MCF 10A (cell line): ENCODE measurements at places on chromosomes 1 and 21. TPM values are rescaled to one million over a fixed set of nuclear protein-coding genes. Genes with fewer than 3 reads are reported as not detected.

DNA sequence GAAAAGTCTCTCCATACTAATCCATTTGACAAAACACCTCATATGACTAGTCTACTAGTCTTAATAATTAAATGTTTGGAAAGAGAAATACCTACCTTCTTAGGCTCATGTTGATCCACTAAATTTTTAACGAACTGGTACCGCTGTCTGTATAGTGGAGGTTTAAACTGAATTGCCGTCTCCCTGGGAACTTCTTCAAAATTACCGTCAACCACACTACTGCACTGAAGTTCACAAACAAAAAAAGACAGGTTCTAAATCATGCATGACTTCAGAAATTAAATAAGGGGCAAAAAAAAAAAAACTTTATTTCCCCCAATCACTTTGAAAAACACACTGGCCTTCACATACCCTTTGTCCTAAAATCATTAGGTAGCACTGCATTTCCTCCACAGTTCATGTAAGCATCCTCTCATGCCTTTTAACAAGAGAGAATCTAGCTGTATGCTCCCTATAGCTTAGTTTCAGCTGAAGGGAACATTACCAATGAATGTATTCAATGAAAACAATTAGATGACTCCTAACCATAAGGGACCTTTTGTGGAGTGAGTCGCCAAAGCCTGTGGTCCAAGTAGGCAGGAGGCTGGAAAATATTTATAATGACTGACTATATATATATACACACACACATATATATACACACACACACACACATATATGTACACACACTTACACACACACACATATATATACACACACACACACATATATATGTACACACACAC, 3.4 kb downstream of the HENMT1 start:
- H3K27ac ChIP-seq: no peak overlapping the region
- no peak for DNase-seq
- no peak overlapping the region for H3K4me3 ChIP-seq
- H3K27me3 ChIP-seq: peaks cover 14% of the 10 kb centered on the region
- no peaks in the 10 kb centered on the region for H3K36me3 ChIP-seq
- H3K4me1 ChIP-seq: no peaks in the 10 kb centered on the region

DNA sequence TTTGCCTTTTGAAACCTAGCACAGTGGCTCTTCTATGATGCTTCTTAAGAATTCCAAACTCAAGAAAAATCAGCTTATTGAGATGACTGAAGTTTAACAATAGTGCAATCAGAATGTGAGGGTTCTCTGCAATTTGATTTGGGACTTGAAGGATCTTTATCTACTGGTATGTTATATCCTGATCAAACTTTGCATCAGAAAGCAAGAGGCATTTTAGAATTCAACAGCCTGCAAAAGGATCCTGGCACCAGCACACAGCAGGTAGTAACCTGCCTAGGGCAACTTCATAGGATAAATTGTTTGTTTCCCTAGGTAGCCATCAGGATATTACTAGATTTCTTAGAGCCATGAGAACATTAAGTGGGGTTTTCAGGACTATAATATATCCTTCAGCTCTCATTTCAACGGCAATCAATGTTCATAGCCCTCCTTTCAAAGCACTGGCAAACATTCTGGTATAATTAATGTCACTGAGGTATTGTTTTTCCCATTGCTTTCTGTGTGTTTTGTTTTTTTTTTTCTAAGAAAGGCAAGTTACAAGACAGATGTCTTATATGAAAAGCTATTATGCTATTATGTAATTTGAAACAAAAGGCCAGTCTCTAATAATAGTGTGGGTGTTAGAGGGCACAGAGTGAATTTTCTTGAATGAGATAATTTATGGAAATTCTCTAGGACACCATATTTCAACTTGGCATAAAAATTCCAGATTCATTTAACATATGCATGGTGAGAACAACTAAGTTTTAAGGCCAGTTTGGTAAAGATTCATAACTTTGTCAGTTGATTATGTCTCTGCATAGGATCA, 34.5 kb downstream of the NTNG1 start:
- H3K36me3 ChIP-seq: no peaks in the 10 kb centered on the region
- no peak overlapping the region for H3K27ac ChIP-seq
- no peak overlapping the region for H3K4me3 ChIP-seq
- H3K4me1 ChIP-seq: no peaks in the 10 kb centered on the region
- DNase-seq: no peak

DNA sequence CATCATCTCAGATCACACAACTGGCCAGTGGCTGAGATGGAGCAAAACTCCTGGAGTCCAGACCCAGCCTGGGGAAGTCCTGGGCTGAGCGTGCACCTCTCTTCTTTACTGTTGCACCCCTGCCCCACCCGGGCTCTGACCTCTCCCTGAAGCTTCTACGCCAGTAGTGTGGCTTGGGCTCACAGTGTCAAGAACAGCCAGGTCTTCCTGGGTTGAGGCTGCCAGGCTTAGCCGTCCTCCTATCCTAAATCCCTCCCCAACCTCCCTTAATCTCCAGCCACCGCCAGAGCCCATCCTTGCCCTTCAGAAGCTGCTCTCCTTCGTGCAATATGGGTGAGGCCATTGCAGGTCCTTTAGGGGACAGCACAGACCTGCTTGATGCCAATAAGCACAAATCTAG, 399.2 kb upstream of the VAMP3 start:
- no peaks in the 10 kb centered on the region for H3K36me3 ChIP-seq
- no peaks in the 10 kb centered on the region for H3K4me1 ChIP-seq
- DNase-seq: no peak
- H3K27me3 ChIP-seq: no peaks in the 10 kb centered on the region
- H3K4me3 ChIP-seq: no peak overlapping the region

GRCh38 chr1:30323352-30323751, 400.0 kb downstream of the MATN1 start:
- no peaks in the 10 kb centered on the region for H3K4me1 ChIP-seq
- H3K36me3 ChIP-seq: no peaks in the 10 kb centered on the region
- no peak overlapping the region for H3K27ac ChIP-seq
- DNase-seq: no peak
- no peak overlapping the region for H3K4me3 ChIP-seq
- H3K27me3 ChIP-seq: peaks cover 53% of the 10 kb centered on the region

Gene SAMD13
- 1.2 and 1.3 TPM in 2 replicates for total RNA-seq

Gene NBPF12
- 14.7 and 18.8 TPM in 2 replicates for total RNA-seq
